ENCODE measurements at places on chromosomes 13 and 19.

- DNase-seq, result no peak
Observed at GRCh38 chr13:59211606-59212005, 952.1 kb downstream of the DIAPH3 start.

GRCh38 chr19:33370783-33371182 is 2.7 kb upstream of the CEBPG start:
- DNase-seq, result no peak

DNA sequence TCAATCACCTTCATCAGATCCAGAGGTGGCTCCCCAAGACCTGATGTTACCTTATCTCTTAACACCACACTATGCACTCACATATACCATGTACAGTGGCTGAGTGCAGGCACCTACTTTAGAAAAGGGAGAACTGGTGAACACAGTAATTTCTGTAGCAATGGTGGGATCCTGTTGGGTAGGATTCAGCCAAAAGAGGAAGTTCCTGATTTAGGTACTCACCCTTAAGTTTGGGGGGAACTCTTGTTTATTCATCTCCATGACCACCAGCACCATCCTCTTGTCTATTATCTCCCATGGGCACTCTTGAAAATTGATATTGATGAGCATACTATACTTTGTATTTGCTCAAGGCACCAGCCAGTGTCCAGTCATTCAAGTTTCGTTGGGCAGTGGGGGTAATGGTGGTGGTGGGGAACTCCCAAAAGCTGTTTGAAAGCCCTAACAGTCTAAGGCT is 324.4 kb downstream of the LMO7 start:
- DNase-seq, result no peak

- DNase-seq, result peak; percentile 69
Observed at GRCh38 chr19:41753159-41753558, 2.2 kb upstream of the CEACAM6 start.

DNA sequence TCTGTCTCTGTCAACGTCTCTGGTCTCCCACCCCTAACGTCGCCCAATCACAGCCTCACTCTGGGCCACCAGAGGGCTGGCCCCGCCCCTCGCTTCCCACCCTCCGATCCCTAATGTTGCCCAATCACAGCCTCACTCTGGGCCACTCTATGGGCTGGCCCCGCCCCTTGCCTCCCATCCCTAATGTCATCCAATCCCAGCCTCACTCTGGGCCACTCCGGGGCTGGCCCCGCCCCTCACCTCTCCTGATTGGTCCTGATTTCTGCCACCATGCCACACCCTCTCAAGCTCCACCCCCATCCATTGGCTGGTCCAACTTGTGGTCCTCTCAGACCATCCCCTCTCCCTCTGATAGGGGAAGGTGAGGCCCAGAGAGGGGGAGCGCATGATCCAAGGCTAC is 24.9 kb downstream of the CELF5 start:
- peak; percentile 13 for DNase-seq

DNA sequence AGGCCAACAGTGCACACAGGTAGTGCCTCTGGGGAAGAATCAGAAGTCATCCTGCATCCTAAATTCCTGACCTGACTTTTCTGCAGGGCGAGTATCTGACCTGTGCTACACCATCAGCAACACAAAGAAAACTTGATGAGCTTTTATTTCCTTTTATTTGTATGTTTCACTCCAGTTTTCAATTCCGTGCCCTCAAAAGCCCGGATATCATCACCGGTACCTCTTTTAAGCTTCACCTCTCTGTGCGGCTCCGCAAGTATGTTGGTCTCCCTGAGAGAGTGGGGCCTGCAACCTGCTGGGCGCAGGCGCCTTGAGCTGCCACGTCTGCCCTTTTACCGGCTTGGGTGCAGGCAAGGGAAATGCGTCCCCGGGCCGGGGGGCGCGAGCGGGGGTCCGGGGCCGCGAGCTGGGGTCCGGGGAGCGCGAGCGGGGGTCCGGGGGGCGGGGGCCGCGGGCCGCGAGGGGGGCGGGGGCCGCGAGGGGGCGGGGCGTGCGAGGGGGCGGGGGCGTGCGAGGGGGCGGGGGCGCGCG is 4.3 kb upstream of the DUXA start:
- no peak for DNase-seq

- no peak for DNase-seq
Observed at GRCh38 chr19:49490287-49491029, 3.0 kb downstream of the RPL13A start.
